Caco-2 (cell line): ENCODE measurements at places on chromosomes 2 and 18. TPM values are rescaled to one million over a fixed set of nuclear protein-coding genes. Genes with fewer than 3 reads are reported as not detected.

NCK2 gene
- total RNA-seq = 89.0 and 95.7 TPM in 2 replicates

CHST9 gene
- total RNA-seq = 20.6 and 26.5 TPM in 2 replicates

RAB6C gene
- total RNA-seq = not detected in 2 replicates

TMEM247 gene
- not detected in 2 replicates for total RNA-seq

AQP4 gene
- total RNA-seq = 0.27 and 0.46 TPM in 2 replicates

UGT1A6 gene
- 29.2 and 33.9 TPM in 2 replicates for total RNA-seq

DES gene
- 0.86 TPM in 1 of 2 replicates, not detected in the other for total RNA-seq

UGT1A5 gene
- total RNA-seq = 1.00 and 1.2 TPM in 2 replicates

DYSF gene
- total RNA-seq = 1.7 and 2.2 TPM in 2 replicates

FOXD4L1 gene
- 0.32 and 0.73 TPM in 2 replicates for total RNA-seq

ANKRD29 gene
- total RNA-seq = 7.3 and 8.2 TPM in 2 replicates

ACMSD gene
- total RNA-seq = not detected in 2 replicates

LIMS3 gene
- total RNA-seq = 2.5 and 4.0 TPM in 2 replicates

GRCh38 chr2:223460774-223461211, 141.4 kb downstream of the SCG2 start:
- H3K36me3 ChIP-seq = no peaks in the 10 kb centered on the region
- no peaks in the 10 kb centered on the region for H3K4me1 ChIP-seq
- H3K4me3 ChIP-seq = no peak overlapping the region
- H3K27ac ChIP-seq = no peak overlapping the region
- DNase-seq = no peak
- no peaks in the 10 kb centered on the region for H3K27me3 ChIP-seq

GRCh38 chr2:10532638-10533101, 84.5 kb upstream of the ODC1 start:
- H3K4me1 ChIP-seq = no peaks in the 10 kb centered on the region
- no peaks in the 10 kb centered on the region for H3K36me3 ChIP-seq
- no peak overlapping the region for H3K27ac ChIP-seq
- no peak overlapping the region for H3K4me3 ChIP-seq
- no peaks in the 10 kb centered on the region for H3K27me3 ChIP-seq

DNA sequence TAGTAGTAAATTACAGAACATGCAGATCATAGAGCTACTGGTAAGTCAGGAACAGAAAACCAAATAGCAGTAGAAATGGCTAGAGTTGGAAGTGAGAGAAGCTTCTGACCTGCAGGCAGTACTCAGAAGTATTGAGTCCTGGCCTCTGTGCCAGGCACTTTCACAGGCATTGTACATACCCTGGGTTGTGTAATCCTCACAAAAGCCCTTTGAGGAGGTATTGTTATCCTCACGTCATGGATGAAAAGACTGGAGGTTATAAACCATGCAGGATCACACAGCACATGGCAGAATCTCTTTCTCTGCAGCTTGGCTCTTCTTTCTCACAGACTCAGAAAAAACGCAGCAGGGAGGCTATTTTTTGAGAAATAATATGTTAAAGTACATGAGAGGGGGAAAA, 789.3 kb upstream of the FAM98A start:
- no peak overlapping the region for H3K27ac ChIP-seq
- H3K36me3 ChIP-seq = no peaks in the 10 kb centered on the region
- H3K4me1 ChIP-seq = no peaks in the 10 kb centered on the region
- no peaks in the 10 kb centered on the region for H3K27me3 ChIP-seq
- no peak overlapping the region for H3K4me3 ChIP-seq
- DNase-seq = no peak

DNA sequence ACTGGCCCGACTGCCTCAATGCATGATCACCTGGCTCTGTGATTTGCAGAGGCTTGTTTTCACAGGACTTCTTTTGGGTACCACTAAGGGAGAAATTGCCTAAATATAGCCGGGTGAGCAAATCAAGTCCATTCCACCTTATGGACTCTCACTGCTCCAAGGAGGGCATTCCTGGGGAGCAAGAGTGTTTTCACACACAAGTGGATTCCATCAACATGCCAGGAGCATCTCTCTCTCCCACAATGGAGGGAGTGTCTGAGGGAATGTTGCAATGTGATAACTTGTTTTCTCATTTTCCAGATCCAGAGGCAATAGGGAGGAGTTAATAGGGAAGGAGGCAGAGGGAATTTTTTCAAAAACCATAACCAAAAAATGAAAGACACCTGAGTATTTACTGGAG, 250.7 kb downstream of the SATB2 start:
- H3K36me3 ChIP-seq = no peaks in the 10 kb centered on the region
- DNase-seq = no peak
- H3K27me3 ChIP-seq = no peaks in the 10 kb centered on the region; the same call in 1 of the 2 replicates
- H3K4me3 ChIP-seq = no peak overlapping the region
- no peak overlapping the region for H3K27ac ChIP-seq

DNA sequence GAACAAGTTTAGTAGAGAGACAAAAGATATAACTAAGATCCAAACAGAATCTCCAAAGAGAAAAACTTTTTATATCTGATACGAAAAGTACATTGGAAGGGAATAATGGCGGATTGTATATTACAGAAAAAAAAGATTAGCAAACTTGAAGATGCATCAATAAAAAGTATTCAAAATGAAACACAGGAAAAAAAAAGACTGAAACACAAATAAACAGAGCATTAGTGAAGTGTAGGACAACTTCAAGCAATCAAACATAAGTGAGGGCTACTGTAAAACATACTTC, 41.1 kb upstream of the MYCN start:
- H3K4me1 ChIP-seq = peaks cover 6% of the 10 kb centered on the region
- no peak overlapping the region for H3K4me3 ChIP-seq
- no peak overlapping the region for H3K27ac ChIP-seq
- no peaks in the 10 kb centered on the region for H3K27me3 ChIP-seq

GRCh38 chr2:81324046-81324445, 1019.5 kb upstream of the LRRTM1 start:
- H3K4me3 ChIP-seq = no peak overlapping the region
- H3K36me3 ChIP-seq = no peaks in the 10 kb centered on the region
- no peaks in the 10 kb centered on the region for H3K27me3 ChIP-seq
- DNase-seq = no peak
- H3K27ac ChIP-seq = no peak overlapping the region

DNA sequence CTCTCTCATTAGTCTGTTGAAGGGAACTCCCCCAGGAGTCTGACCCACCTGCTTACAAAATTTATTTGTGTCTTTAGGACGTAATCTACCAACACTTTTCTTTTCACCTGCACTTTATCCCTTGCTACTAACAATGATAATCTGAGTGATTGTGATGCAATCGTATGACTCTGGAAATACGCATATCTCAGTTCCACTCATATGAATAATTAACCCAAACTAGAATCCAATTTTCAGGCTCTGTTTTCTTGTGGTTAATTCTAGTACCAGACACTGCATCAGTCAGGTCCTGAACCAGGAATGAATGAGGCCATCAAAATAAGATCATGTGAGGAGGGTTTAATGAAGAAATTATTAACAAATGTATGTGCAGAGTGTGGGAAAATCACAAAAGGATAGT, 158.4 kb upstream of the SRD5A2 start:
- H3K27me3 ChIP-seq = no peaks in the 10 kb centered on the region
- no peak for DNase-seq
- no peak overlapping the region for H3K27ac ChIP-seq
- no peak overlapping the region for H3K4me3 ChIP-seq
- no peaks in the 10 kb centered on the region for H3K36me3 ChIP-seq

DNA sequence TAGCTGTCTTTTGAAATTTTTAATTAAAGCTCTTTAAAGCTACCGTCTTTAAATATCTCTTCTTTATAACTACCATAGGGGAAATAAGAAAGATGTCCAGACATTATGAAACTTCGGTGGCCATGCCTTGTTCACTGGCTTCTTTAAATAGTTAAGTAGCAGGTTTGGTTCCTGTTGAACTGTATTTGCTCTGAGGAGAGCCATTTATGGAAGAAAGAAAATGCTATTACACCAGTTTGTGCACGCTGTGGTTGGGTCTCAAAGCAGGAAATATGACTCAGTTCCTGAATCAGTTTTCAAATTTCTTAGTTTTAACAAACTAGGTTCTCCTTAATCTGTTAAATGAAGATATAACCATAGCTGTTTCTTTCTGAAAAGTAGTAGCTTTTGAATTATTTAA, 12.2 kb downstream of the ARPC2 start:
- no peaks in the 10 kb centered on the region for H3K27me3 ChIP-seq
- H3K36me3 ChIP-seq = peaks cover 1% of the 10 kb centered on the region; the same call in 1 of the 2 replicates
- DNase-seq = no peak
- H3K4me1 ChIP-seq = peaks cover 40% of the 10 kb centered on the region
- H3K27ac ChIP-seq = no peak overlapping the region
- no peak overlapping the region for H3K4me3 ChIP-seq

DNA sequence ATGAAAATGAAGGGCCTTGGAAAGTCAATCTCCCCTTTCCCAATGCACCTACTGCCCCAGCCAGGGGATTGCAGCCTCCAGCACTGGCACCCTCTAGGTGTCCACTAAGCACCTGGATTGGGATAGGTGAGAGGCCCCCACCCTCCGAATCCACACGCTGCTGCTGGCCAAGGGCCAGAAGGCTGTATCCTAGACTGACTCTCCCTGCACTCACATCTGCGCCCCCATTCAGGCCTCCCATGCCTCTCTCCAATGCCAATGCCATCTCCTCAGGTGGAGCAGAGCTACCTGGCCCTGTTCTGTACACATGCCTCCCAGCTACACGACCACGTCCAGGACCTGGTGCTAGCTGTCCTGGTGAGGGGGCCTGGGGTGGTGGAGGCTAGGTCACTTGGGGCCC, 9.8 kb downstream of the MFSD2B start:
- peaks cover 22% of the 10 kb centered on the region for H3K4me1 ChIP-seq
- H3K36me3 ChIP-seq = peaks cover 2% of the 10 kb centered on the region; the same call in 1 of the 2 replicates
- DNase-seq = no peak

DNA sequence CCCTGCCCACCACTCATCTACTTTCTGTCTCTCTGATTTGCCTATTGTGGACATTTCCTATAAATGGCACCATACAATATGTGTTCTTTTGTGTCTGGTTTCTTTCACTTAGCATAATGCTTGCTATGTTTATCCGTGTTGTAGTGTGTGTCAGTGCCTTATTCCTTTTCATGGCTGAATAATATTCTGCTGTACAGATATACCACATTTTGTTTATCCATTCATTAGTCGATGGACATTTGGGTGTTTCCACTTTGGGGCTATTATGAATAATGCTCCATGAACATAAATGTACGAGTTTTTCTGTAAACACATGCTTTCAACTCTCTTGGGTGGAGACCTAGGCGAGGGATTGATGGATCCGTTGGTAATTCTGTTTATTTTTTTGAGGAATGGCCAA, 15.6 kb downstream of the ARL4C start:
- H3K36me3 ChIP-seq = no peaks in the 10 kb centered on the region
- no peaks in the 10 kb centered on the region for H3K4me1 ChIP-seq
- H3K27me3 ChIP-seq = no peaks in the 10 kb centered on the region
- H3K4me3 ChIP-seq = no peak overlapping the region

- H3K36me3 ChIP-seq = no peaks in the 10 kb centered on the region
- no peak overlapping the region for H3K27ac ChIP-seq
- no peak for DNase-seq
Measured at GRCh38 chr2:189337656-189338055, 103.6 kb upstream of the WDR75 start.

DNA sequence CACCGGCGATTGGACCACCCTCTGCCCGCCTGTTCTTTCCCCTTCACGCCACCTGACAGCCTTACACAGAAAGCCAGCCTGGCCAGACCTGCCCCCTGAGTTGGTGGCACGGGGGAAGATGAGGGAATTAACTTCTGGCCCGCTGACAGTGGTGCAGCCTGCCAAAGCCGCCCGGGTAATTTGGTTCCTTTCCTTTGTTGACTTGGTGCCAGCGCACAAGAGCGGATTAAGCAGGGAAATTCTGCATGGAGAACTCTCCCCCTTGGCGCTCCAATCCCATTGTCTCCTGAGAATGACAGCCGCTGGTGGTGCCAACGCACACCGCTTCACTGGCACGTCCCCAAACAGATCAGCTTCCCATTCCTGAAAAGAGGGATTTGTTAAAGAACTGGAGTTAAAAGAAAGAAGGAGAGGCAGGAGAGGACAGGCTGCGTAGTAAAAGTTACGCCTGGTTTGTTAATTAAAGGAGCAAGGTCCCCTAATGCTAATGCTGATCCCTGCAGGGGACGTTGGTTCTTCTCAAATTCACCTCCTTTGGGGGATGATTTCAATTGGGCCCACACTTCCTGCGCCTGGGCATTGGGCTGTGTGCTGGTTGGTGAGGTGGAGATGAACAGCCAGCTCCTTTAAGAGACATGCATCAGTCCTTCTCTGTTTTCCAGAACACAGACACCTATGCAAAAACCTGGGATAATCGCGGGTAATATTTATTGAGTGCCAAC, 286.8 kb downstream of the MYCN start:
- no peak overlapping the region for H3K4me3 ChIP-seq
- H3K36me3 ChIP-seq = no peaks in the 10 kb centered on the region
- H3K27me3 ChIP-seq = no peaks in the 10 kb centered on the region
- no peak for DNase-seq
- H3K27ac ChIP-seq = no peak overlapping the region
